ENCODE measurements at places on chromosomes 11 and 22.

DNA sequence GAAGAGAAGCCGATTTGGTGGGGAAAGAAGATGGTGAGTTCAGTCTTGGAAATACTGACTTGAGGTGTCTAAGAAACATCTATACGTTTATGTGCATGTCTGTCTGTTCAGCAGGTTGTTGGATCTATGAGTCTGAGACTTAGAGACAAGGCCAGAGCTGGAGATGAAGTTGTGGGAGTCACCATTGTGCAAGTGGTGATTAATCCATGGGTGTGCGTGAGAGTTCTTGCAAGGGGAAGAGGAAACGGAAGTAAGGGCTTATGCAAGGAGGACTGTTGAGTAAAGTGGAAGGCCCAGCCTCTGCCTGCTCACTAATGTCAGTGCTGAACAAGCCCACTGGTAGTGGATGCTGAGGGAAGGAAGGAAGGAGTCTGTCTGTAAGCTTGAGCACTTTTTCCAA lies 9.7 kb downstream of the TMEM45B start:
- DNase-seq: no peak

- no peak for DNase-seq
Observed at GRCh38 chr22:23772315-23772648, 367 bp upstream of the MMP11 start.

DNA sequence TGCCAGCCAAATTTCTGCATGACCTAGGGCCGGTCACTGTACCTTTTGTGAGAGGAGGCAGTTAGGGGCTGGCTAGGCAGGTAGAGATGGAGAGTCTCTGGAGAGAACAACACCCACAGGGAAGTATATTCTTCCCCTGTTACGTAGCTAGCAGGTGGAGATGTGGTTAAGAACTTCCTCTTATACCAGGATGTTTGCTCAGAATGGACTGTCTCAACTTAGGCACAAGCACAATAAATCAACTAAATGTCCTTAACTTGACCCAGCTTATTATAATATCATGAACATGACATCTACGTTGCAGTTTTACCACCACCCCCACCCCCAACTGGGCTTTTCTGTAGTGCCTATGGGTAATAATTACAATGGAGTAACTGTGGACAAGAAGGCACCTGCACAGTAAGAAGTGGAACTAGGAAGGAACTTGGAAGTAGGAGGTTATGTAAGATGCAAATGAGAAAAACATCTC lies 60.7 kb upstream of the MPEG1 start:
- no peak for DNase-seq

DNA sequence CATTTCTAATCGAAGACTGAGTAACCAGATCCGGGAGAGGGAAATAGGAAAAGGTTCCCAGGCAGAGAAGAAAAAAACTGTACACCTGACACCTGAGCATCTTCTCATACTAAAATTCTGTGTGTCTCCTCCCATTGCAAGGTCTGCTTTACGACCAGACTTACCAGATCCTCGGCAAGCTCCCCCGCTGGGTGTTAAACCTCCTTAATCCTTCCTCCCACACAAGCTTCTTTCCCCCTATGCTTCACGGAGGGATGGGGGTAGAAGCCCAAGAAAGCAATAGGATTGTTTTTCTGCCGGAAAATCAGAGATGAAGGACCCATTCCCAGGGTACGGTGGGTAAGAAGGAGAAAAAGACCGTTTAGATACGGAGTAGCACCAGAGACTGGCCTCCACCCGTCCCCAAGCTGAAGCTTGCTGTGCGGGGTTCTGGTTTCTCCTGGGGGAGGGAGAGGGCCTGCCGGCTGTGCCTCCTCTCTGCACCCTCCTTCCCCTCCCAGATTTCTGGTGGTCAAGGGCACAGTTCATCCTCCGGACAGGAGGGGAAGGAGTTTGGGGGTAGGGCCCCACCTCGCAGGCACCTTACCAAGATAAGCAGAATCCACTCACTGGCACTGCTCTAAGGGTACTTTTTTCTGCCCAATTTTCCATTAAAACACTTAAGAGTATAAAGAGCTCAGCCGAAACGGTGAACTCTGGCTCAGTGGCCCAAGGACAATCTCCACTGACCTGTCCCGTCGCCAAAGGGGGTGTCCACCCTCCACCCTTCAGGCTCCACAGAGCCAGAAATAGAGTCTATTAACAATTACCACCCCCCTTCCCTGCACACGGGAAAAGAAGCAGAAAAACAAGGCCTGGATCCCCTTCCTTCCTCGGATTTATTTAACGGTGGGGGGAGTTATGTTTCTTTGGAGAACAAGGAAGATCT lies 1.2 kb downstream of the TOB2 start:
- DNase-seq: no peak

DNA sequence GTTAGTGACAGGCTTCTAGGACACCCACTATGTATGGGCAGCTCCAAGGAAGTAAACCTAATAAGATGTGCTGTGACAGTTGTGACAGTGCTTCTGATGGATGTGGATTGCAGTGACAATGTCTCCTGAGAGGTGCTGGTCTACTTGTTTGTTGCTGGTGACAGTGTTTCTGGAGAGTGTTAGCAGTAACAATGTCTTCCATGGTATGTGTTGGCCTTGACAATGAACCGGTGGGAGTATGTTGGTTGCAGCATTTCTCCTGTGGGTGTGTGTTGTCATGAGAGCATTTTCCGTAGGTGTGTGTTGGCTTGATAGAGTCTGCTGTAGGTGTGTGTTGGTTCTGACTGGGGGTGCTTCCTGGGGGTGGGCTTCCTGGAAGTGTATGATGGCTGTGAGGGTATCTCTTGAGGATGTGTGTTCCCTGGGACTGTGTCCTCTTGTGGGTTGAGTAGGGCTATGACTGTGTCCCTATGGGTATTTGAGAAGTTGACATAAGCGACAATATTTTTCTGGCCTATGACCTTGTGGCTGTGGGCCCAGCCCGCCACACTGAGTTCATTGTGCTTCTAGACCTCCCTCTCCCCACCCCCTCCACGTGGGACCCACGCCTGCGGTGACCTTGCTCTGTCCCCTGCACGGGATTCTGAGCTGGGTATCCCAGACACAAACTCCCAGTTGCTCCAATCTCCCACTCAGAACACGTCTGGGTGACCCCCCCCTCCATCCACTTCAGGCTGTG lies 1.2 kb downstream of the DCHS1 start:
- no peak for DNase-seq

DNA sequence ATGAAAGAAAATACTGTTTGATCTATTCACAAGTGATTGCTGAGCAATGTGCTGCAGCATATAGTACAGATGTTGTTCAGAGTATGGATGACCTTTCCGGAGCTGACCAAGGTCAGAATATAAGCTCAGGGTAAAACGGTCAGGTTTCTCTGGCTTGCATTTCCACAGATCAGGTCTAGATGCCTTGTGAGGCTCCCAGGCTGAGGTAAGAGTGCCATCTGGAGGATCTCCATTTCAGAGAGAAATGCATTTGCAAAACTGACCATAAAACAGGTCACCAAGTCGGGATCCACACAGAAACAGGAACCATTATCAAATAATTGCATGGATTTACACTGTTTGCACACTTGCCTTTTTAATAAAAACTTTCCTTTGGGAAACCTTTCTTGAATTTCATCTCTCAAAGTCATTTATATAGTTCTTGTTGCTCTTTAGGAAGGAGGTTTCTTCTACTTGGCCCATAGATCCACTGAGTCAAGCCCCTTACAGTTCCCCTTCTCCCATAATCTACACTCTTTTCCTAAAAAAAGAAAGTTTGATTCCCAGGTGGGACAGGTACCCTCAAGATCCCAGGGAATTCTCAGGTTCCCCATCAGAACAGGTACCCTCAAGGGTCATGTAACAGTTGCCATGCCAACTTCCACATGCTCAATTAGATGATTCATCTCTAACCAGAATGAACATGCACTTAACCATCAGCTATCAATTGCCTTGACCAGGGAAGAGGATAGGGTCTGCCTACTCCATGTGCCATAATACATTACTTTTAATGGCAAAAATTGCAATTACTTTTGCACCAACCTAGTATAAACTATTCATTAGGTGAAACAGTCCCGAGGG lies 25.0 kb upstream of the TMPRSS5 start:
- no peak for DNase-seq

DNA sequence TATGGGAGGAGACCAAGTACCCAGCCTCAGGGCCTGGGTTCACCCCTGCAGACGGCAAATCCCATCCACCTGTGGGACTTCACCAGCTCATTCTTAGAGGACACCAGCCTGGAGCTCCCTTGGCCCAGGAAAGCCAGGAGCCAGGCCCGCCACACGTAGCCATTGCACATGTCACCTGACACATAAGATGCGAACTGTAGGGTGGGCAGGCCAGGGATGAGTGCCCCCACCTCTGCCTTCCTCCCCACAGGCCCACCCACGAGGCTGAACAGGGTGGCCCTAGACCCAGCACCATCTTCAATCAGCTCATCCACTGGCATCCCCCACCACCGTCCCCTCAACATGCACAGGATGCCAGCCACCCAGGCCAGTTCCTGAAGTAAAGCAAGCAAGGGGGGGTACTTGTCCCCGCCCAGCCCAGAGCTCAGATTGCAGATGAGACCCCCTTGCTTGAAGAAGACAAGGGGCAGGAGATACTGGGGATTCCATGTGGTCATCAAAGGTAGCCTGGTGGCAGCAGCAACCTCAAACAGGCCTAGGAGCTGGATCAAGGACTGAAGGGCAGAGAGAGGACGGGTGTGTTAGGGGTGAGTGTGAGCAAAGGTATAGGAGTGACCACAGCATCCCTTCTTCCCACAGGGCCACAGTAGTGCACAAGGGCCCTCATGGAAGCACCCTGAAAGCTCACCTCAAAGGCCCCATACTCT lies 45.6 kb downstream of the IGLL5 start:
- DNase-seq: no peak

- no peak for DNase-seq
Observed at GRCh38 chr22:38172832-38173640, 8.6 kb downstream of the PLA2G6 start.

DNA sequence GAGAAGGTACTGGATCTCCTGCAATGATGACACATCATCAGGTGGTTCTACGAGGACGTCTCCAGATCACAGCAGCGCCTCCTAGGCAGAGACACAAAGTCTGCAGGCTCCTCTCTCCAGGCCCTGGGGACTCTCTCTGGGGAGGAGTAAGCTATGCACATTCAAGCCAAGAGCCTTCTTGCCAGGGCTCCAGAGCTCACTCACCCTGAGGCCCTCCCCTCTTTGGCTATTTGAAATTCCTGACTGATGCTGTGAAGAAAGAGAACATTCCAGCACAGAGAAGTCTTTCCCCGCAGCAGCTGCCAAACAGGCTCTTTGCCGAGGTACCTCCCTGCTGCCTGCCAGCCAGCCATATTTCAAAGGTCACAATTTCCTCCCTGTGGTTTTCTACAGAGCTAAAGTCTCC lies 204.9 kb downstream of the CSNK2A3 start:
- DNase-seq: peak; percentile 81

DNA sequence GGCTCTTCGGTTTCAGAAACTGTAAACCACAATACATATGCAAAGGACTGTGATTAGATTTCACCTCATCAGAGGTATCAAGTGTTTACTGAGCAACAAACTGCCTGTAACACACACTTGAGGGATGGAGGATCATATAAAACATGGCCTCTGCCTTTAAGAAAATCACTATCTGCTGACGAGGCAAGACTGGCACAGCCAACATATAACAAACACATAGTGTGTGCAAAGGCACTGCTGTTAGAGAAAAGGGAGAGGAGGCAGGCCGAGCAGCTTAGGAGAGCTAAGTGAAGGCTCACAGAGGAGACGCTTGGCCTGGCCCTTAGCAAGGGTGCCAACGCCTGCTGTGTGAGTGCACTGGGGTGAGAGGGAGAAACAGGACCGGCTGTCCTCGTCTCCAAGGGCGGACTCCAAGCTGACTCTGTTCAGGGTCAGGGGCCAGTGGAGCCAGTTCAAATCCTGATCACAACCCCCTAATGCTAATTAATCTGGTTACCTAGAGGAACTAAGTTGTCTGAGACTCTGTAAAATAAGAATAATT lies 48.2 kb downstream of the LRFN4 start:
- DNase-seq: no peak

DNA sequence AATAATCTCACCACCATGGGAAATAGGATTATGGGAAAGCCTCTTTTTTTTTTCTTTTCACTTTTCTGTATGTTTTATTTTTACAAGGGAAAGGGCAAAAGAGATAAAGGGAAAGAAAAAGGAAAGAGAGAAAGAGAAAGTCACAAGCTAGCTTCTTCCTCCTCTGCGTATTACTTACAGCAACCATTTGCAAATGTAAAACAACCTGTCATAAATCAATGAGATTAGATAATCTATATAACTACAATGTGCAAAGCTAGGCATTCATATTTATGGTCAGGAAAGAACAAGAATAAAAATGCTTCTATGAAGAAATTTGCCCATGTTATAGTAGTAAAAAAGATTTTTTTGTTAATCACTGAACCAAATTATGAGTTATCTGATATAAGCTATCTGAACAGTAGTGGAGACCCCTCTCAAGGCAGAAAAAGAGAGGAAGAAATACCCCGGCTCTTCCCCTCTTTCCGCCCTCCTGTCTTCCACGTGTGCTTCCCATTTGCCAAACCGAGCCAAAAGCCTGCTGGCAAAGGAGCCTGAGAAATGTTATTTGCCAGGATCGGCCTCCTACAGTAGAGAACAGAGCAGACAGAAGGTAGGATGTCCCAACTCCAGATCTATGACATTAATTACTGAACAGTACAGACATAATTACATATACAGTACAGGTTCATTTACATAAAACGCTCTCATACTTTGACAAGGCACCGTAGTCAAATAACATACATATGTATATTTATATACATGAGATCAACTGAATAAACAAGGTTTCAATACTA lies 50.2 kb downstream of the ARHGAP32 start:
- no peak for DNase-seq

- no peak for DNase-seq
Observed at GRCh38 chr11:9738116-9738515, 74.2 kb downstream of the SWAP70 start.

- no peak for DNase-seq
Observed at GRCh38 chr11:3823303-3823702, 14.9 kb downstream of the PGAP2 start.

- DNase-seq: no peak
Observed at GRCh38 chr11:15180212-15180792, 65.6 kb downstream of the INSC start.

DNA sequence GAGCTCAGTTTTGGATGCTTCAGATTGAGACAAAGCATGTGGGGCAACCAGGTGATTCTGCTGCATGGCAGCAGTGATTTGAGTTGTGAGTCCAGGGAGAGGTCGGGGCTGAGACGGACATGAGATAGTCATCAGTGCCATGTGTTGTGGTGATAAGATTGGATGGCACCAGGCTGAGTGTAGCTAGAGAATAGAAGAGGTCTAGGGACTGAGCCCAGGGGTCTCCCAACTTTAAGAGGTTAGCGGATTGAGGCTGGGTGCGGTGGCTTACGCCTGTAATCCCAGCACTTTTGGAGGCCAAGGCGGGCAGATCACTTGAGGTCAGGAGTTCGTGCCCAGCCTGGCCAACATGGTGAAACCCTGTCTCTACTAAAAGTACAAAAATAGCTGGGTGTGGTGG lies 6.3 kb upstream of the CTSD start:
- no peak for DNase-seq

Measured in left forelimb (tissue), 1 donor.